ENCODE measurements at places on chromosomes 12 and 14.

DNA sequence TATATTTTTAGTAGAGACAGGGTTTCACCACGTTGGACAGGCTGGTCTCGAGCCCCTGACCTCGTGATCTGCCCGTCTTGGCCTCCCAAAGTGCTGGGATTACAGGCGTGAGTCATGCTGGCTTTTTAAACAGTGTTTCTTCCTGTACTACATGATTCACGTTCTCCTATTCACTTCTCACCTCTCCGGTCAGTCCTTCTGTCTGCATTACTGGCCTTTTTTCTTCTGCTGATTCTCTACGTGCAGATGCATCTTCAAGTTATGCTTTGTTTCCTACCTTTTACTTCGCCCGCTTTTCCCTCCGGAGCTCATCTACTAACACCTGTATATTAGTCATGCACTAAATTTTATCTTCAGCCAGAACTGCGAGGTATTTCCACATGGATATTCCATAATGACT is 296.2 kb upstream of the FLRT2 start:
- DNase-seq: no peak
- H3K27me3 ChIP-seq: no peaks in the 10 kb centered on the region
- no peak overlapping the region for H3K4me3 ChIP-seq
- no peak overlapping the region for H3K27ac ChIP-seq

DNA sequence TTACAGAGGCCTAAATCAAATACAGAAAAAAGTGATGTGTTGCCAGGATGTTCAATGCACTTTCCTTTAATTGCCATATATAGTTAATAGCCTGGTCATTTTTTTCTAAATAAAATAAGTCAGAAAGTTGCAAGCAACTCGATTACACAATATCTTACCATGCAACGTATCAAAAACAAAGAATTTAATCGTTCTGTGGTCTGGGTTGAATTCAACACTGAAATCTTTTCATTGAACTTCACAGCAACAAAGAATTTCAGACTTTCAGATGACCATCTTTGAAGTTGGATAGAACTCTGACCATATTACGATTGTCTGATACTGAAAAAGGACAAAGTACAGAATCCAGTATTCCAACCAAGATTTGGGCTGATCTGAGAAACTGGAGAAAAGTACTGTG is 231.9 kb downstream of the SLC25A21 start:
- peaks cover 23% of the 10 kb centered on the region for H3K27me3 ChIP-seq
- no peak overlapping the region for H3K27ac ChIP-seq
- H3K4me3 ChIP-seq: no peak overlapping the region
- no peak for DNase-seq
- H3K36me3 ChIP-seq: no peaks in the 10 kb centered on the region

- no peaks in the 10 kb centered on the region for H3K4me1 ChIP-seq
- no peaks in the 10 kb centered on the region for H3K36me3 ChIP-seq
- H3K27ac ChIP-seq: no peak overlapping the region
- DNase-seq: no peak
- no peak overlapping the region for H3K4me3 ChIP-seq
These were observed 211.6 kb downstream of the SYNE2 start for GRCh38 chr14:64064447-64064846.

DNA sequence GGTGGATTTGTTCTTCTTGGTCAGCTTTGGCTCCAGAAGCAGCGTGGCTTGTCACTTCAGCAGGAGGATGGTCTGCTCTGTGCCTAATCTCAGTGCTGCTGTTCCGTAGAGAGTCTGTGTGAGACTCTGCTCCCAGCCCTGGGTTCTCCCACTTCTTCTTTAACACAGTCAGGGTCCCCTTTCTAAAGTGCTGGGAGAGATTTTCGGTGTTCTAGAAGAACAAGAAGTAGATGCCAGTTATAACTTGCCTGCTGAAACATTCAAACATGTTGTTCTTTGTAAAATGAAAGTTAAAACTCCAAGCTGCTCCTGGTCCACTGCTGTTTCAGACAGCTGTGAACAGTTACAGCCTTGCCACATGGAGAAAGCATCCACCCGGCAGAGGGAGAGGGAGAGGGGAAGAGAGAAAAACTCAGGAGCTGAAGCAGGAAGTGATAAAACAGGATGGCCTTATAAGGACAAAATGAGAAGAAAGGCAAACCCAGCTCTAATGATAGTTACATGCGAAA is 55.2 kb upstream of the CERS5 start:
- H3K4me1 ChIP-seq: peaks cover 6% of the 10 kb centered on the region
- DNase-seq: peak; percentile 81
- no peaks in the 10 kb centered on the region for H3K27me3 ChIP-seq
- H3K36me3 ChIP-seq: no peaks in the 10 kb centered on the region

DNA sequence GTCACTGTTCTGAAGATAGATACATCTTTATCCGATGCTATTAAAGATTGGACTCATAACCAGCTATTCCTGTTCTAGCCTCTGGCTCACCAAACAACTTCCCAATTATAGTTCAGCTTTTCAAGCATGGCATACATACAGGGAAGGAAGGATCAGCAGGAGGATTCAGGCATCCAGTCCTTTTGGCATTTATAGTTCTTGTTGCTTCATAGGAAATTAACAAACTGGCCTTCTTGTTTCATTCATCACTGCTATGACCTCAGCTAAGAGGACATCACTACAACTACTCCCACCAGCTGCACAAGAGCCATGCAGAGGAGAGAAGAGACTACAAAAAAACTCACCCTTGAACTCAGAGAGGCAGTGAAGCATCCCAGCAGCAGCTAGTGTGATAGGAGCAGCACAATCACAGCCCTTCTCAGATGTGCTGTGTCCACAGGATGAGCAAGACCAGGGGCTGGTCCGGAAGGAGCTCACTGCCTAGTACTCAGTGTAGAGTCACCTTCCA is 100.5 kb downstream of the SPTSSA start:
- H3K27me3 ChIP-seq: no peaks in the 10 kb centered on the region
- H3K27ac ChIP-seq: no peak overlapping the region
- no peaks in the 10 kb centered on the region for H3K36me3 ChIP-seq
- H3K4me1 ChIP-seq: no peaks in the 10 kb centered on the region
- no peak for DNase-seq

- H3K27me3 ChIP-seq: no peaks in the 10 kb centered on the region
- H3K4me1 ChIP-seq: no peaks in the 10 kb centered on the region
- H3K4me3 ChIP-seq: no peak overlapping the region
- H3K36me3 ChIP-seq: no peaks in the 10 kb centered on the region
- DNase-seq: no peak
These were observed 169.1 kb downstream of the RBM19 start for GRCh38 chr12:113796852-113797534.

DNA sequence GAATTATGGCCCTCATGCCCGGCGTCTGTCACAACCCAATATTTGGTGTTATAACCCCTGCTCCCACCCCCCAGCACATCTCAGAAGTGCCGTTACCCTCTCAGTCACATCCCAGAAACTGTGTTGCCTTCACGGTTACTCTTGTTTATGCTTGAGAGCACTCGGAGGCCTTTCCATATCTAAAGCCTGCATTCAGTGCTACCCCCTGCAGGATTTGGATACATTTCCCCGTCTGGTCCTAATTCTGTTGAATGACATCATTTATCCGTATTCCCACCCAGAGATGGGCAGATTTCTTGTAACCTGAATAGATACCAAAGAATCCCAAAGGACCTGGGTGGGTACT is 19.1 kb upstream of the FOS start:
- no peaks in the 10 kb centered on the region for H3K27me3 ChIP-seq
- peak overlapping the region; percentile 94 for H3K27ac ChIP-seq
- H3K4me3 ChIP-seq: no peak overlapping the region
- H3K4me1 ChIP-seq: peaks cover 35% of the 10 kb centered on the region
- no peaks in the 10 kb centered on the region for H3K36me3 ChIP-seq
- DNase-seq: peak; percentile 62

GRCh38 chr12:58812214-58812613 is 108.1 kb downstream of the LRIG3 start:
- H3K4me3 ChIP-seq: no peak overlapping the region
- H3K4me1 ChIP-seq: peaks cover 7% of the 10 kb centered on the region
- no peaks in the 10 kb centered on the region for H3K27me3 ChIP-seq
- no peaks in the 10 kb centered on the region for H3K36me3 ChIP-seq
- no peak overlapping the region for H3K27ac ChIP-seq

DNA sequence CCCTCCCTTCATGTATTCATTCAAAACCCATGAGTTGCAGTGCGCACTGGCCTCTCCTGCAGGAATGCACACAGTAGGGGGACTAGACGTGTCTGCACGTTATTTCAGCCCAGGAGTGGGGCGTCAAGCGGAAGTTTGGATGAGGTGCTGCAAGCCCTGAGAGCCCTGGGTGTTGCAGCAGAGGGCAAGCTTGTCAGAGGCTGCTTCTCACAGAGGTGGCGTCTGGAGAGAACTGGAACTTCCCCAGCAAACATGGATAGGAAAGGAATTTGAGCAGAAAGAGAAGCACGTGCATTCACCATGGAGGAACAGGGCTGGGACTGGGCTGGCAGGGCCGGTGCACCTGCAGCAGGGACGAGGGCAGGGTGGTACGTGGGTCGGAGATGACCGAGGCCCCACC is 64.9 kb downstream of the TECPR2 start:
- no peaks in the 10 kb centered on the region for H3K36me3 ChIP-seq
- no peak overlapping the region for H3K27ac ChIP-seq
- no peak overlapping the region for H3K4me3 ChIP-seq

DNA sequence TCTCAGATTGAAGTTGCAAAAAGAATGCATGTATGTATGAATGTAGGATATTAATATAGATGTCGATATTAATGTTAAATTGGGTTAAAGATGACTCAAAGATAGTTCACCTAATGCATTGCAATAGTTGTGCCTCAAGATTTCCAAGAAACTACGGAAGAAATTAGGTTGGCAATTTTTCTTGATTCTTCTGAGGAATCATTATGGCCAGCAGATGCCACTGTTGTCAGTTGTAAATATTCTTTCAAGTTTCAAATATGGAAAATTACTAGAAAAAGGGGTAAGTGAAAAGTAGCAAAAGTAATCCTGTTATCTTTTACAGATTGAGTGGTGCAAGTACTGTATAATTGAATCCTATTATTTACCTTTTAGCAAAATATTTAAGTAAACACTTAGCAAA is 202.1 kb downstream of the ADAMTS20 start:
- H3K27me3 ChIP-seq: no peaks in the 10 kb centered on the region
- H3K4me1 ChIP-seq: no peaks in the 10 kb centered on the region
- no peaks in the 10 kb centered on the region for H3K36me3 ChIP-seq

GRCh38 chr12:32217354-32218310 is 111.0 kb downstream of the BICD1 start:
- no peak overlapping the region for H3K27ac ChIP-seq
- H3K27me3 ChIP-seq: no peaks in the 10 kb centered on the region
- no peaks in the 10 kb centered on the region for H3K36me3 ChIP-seq
- no peak for DNase-seq

DNA sequence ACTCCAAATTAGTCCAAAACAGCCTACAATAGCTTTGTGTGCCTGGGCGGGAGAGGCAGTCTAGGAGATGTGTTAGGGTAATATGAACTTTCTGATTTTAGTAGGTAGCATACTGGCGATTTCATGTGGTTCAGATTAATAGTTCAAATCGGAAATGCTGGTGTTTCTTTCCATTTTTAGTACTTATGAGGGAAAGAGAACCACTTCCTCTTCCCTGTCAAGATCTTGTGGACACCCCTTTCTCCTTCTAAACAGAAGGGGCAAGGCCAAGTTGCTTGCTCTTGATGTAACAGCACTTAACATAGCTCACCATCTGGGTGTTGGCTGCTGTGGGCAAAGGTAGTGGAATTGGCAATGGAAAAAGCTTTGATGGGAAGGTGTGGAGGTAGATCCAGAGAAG is 32.2 kb upstream of the IGF1 start:
- H3K4me1 ChIP-seq: no peaks in the 10 kb centered on the region
- DNase-seq: no peak
- no peaks in the 10 kb centered on the region for H3K36me3 ChIP-seq
- no peak overlapping the region for H3K27ac ChIP-seq

GRCh38 chr12:77610446-77610845 is 220.2 kb upstream of the NAV3 start:
- no peak overlapping the region for H3K4me3 ChIP-seq
- no peaks in the 10 kb centered on the region for H3K36me3 ChIP-seq
- no peaks in the 10 kb centered on the region for H3K27me3 ChIP-seq
- H3K4me1 ChIP-seq: no peaks in the 10 kb centered on the region

DNA sequence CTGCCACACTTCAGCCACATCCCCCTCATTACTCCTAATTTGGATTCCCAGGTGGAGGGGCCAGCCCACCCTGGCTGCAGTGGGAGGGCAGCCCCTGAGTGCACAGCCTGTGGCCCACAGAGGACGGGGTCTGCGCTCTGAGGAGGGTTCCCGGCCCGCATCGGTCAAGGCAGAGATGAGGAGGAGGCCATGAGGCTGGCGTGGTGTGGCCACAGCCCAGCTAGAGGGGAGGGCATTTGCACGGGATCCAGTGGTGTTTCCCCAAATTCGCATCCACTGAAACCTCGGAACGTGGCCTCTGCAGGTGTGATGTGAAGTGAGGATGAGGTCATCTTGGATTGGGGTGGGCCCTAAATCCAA is 38.1 kb upstream of the FBRSL1 start:
- peaks cover 18% of the 10 kb centered on the region for H3K4me1 ChIP-seq
- no peak for DNase-seq
- H3K27ac ChIP-seq: no peak overlapping the region
- no peak overlapping the region for H3K4me3 ChIP-seq
